ENCODE measurements at places on chromosomes 11 and 22.

DNA sequence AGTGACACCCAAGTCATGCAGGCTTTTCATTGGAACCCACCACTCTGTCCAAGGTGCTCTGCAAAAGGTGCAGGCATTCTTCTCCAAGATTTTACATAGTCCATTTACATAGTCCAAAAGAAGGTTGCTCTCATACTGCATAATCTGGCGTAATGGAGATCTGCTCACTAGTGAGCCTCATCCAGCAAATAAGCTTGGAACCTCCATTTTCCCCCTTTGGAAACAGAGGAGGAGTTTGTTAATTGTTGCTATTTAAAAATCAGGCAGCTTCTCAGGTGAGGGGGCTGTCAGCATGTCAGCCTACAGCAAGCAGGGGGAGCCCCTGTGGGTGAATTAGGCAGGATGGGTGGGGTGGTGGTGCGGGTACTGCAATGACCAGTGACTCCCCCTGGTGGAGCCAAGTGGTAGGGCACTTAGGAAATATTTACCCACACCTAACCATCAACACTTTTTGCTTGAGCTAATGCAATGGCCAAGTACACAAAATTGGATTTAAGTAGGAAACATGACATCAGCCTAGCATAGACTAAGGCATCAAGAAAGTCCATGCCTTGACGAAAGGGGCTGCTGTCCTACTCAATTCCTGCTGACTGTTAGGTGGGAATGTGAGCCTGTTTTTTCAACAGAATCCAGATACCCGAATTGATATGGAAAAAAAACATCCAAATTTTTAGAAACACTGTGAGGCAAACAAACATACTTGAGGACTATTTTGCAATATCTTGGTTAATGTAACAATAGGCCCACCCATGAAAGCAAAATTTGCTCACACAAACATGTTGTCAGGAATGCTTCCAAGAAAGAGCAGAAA, 64.5 kb downstream of the AMBRA1 start:
- DNase-seq = peak; percentile 64

GRCh38 chr11:116384876-116385275, 387.9 kb downstream of the BUD13 start:
- no peak for DNase-seq

- no peak for DNase-seq
Observed at GRCh38 chr11:117107701-117108590, 9.7 kb upstream of the SIK3 start.

GRCh38 chr22:49751966-49752597, 75.6 kb downstream of the BRD1 start:
- no peak for DNase-seq

GRCh38 chr11:79482800-79483199, 42.0 kb upstream of the TENM4 start:
- DNase-seq = no peak

DNA sequence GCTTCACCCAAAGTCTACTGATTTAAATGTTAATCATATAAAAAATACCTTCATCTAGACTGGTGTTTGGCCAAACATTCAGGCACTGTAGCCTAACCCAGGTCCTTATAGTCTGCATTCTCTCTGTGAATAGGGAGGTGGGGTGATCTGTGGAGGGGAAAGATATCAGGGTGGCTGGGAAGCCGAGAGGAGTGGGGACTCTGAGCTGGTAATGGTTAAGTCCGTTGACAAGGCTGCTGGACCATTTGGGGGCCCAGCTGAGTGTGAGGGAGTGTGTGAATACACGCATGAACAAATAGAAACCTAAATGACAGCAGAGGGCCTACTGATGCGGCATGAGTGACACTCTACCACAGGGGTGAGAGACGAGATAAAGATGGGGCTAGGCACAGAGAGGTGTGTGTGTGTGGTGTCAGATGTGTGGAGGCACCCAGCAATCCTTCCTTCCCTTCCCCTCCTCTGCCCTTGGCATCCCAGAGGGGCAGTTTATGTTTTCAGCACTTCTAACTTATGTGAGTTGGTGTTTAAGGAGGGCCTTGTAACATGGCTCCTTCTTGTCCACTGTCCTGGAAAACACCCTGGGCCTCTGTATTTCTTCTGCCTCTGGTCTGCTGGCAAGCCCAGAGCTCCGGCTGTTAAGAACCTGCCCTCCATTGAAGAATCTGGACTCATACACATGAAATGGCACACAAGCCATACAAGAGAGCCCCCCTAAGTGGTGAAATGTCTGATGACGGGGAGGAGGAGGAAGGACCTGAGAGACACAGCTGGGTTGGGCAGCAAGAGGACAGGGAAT, 249.1 kb upstream of the TBCEL start:
- no peak for DNase-seq

DNA sequence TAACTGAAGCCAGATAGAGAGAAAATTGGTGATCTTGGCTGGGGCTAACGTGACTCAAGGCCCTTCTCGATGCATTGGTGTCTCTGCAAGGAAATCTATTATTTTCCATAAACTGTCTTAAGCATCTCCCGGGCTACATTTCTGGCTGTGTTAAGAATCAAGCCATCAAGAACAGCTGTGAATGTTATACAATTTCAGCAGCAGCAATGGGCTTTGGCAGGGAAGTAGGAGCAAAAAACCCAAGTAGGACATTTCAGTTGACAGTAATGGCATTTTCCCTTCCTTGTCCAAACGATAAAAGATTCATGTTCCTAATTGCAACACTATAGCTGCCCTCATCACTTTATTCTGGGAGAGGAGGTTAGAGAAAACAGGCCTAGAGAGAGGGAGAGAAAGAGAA, 335.0 kb downstream of the CADM1 start:
- DNase-seq = no peak

All from activated T-cell treated with anti-CD3 and anti-CD28 coated beads for 48 hours (primary cell).